Hematopoietic multipotent progenitor cell treated with erythropoietin and hydrocortisone succinate and interleukin-3 and kit ligand, for 8 days (in vitro differentiated cells): ENCODE measurements at places on chromosomes 6 and 20.
A peak's percentile ranks its signal among the peaks of the same experiment; 100 is the strongest.

DNA sequence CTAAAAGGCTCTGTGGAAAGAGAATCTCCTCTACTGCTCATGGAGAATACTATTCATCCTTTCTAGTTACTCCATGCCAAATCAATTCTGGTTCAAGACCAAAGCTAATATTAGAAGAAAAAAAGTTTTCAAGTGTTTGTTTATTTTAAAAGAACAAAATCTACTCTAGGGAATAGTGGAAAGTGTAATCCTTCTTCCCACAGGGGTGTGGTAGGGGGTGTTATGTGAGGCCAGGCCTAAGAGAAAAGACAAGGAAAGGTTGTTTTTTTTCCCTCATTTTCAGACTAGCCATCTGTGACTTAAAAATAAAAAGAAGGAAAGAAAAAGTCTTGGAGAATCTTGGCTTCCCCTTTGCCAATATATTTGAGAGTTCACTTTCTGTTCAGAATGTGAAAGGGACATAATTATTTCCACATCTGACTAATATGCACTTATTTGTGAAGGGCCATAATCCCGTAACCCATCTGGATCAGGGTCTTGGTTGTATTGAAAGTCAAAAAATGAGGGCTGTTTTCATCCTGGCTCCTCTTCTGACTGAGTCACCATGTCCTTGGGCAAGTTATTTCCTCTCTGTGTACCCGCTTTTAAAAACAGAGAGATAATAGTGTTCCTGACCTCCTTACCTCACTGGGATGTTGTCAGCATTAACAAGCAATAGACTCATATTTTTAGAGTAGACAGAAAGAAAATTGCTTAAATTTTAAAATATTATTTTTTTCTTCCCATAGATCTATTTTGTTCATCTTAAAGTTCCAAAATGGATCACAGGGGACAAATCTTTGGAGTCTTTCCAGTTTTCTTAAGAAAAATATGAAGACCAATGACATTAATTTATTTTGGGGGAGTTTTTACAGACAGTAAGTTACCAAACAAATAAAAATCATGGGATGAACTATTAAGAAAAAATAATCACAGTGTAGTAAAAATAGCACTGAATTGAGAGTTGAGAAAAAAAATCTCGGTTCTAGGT is 233.7 kb downstream of the IBTK start:
- no peak for DNase-seq

- no peak for DNase-seq
Measured at GRCh38 chr6:2558861-2559801, 191.6 kb downstream of the MYLK4 start.

- DNase-seq, result peak; percentile 83
Measured at GRCh38 chr6:52390361-52390727, 28.4 kb downstream of the PAQR8 start.

DNA sequence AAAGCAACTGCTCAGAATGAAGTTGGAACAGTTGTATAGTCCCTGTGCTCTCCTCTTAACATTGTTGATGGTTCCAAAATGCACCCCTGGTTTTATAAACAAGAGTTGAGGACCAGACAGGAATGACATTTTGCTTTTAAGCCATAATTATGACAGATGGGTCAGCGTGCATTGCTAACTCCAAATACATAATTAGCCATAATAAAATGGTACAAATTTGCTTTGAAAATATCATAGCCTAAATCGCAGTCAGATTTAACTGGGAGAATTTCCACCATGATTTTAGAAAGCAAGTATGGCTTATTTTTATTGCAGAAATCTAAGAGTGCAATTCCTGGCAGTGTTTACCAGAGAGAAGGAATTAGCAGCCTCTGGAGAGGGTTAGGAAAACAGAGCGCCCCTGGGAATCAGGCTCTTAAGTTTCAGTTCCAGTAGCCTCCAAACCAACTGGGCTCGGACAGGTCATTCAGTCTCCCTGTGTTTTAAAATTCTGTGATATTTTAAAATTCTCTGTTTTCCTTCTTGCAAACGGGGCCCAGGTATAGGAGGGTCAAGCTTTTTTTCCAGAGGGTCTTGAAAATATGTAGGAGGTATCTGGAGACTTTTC is 302.3 kb downstream of the TBC1D7 start:
- no peak for DNase-seq

DNA sequence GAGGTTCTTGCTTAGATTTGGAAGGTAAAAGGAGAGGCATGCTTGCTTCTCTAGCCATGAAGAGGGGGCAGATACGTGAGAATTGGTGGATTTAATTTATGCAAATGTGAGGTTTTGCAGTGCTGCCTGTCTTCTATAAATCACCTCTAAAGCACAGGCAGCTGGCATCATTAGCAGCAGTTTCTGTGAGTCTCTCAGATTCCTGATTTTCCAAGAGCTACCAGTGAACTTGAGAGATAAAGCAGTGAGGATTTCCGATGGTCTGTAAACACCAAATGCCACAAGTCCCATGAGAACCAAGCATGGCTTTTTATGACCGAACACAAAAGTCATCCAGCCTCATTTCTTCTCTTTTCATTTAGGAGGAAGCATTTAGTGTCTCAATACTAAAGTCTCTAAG is 3.2 kb upstream of the SIRPB2 start:
- DNase-seq, result no peak

DNA sequence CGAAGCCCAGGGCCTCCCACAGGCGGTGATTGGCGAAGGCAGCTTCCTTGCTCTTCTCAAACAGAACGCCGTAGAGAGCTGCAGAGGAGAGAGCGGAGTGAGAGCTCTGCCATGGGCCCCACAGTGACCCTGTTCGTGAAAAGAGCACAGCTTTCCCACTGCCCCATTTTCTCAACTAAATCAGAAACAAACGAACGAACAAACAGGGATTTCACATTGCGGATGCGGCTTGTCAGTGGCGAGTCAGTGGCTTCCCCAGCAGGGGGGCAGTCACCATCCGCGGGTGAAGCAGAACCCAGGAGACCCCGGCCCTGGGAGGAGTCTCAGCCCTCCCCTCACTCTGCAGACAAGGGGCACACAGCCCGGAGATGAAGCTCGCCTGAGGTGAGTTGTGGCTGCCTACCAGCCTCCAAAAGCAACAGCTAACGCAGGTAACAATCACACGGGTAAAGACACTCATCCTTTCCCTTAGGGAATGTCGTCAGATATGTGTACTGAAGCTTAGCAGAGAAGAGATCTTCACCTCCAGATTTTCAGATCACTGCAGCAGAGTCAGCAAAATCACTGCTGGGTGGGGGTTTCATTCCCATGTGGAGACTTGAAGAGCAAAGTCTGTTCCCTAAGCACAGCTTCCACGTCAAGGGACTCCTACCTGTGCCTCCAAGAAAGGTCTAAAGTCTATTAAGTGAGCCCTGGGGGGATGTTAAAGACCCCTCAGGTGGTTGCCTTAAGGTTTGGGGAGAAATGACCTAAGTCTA is 51.2 kb upstream of the GPR31 start:
- DNase-seq, result no peak

GRCh38 chr6:6865611-6866010 is 242.2 kb upstream of the RREB1 start:
- DNase-seq, result peak; percentile 85

- peak; percentile 38 for DNase-seq
Measured at GRCh38 chr6:109059571-109060021, 35.0 kb downstream of the SESN1 start.

- DNase-seq, result no peak
Measured at GRCh38 chr20:48912065-48912464, 9.4 kb upstream of the ARFGEF2 start.

GRCh38 chr6:7143476-7143974 is 35.8 kb downstream of the RREB1 start:
- DNase-seq, result peak; percentile 97

GRCh38 chr6:16789329-16790038 is 28.2 kb upstream of the ATXN1 start:
- no peak for DNase-seq

GRCh38 chr20:43642548-43642947 is 24.4 kb upstream of the MYBL2 start:
- no peak for DNase-seq

DNA sequence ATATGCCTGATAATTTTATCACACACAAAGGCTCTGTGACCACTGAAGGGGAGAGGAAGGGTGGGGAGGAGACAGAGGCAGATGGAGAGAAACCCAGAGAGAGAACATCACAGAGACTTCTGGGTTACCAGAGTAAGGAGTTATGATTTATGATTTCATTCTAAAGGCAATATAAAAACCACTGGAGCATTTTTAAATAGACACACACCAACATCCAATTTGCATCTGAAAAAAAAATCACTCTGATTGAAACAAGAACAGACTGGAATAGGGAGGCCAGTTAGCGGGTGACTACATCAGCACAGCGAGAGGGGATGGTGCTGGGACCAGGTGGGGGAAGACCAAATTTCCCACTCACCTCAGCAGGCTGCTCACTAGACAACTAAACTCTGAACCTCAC is 104.8 kb downstream of the AGPAT4 start:
- no peak for DNase-seq

DNA sequence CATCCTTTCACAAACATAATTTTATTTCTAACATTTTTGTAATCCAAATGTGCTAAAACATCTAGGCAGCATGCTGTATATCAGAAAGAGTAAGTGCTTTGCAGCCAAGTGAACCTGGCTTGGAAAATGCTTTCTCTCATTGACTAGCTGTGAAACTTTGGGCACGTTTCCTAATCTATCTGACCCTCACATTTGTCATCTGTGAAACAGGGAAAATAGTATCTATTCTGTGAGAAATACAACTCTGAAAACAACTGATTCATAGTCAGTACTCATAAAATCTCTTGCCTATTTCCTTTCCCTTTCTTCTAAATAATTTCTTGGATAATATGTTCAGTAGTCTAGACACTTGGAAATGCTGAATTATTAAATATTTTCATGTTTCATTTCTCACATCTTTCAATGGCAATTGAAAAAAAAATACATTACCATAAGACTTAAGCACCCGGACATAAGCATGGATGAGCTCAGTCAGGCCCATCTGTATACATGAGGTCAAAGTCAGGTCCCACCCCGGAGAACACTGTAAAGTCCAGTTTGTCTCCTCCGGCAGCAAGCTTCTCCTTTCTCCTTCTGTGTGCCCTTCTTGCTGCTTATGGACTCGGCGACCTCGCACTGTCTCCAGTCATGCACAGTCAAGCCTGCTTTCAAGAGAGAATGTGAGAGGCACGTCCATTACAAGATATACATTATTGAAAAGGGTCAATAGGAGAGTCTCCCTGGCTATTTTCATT is 455.0 kb upstream of the SOX4 start:
- no peak for DNase-seq

- no peak for DNase-seq
Measured at GRCh38 chr20:22795871-22796270, 211.5 kb upstream of the FOXA2 start.

GRCh38 chr20:51631953-51632352 is 89.4 kb upstream of the NFATC2 start:
- no peak for DNase-seq

GRCh38 chr6:139473731-139474130 is 99.3 kb upstream of the CITED2 start:
- DNase-seq, result peak; percentile 9

- DNase-seq, result peak; percentile 11
Measured at GRCh38 chr6:48535582-48536009, 424.6 kb upstream of the PTCHD4 start.

DNA sequence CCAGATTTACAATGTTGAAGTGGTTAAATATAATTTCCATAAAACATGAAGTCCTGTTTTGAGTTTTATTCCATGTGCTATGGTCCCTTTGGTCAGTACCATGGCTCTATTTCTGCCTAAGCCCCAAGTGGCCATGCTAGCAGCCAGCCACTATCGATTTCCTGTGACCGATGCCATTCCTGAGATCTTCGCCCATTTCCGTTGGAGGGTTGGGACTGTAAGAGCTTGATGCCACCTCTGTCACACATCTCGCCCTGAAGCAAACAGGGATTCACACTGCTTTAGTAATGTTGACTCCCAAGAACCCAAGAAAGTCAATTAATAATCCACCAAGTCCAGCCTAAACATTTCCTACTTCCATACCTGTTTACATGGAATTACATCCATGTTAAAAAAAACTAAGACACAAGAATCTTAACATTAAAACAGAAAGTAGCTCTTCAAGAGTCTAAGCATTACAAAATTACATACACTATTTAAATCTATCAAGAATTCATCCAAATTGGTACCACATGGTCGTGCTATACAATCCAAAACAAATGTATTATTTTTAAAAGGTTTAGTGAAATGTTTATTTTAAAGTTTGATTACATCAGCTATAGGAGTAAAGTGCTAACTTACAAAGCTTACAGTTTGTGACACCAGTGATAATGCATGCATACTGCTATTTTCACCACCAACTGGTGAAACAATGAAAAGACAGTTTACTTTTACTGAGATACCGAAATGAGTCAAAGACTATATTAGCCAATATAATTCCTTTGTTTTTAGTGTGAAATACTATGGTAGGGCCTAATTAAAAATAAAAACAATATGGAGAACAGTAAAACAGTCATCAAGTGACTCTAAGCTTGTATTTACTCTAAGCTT is 2.5 kb downstream of the RBM39 start:
- DNase-seq, result peak; percentile 68

GRCh38 chr20:988272-988671 is 13.8 kb downstream of the RSPO4 start:
- no peak for DNase-seq

- DNase-seq, result no peak
Measured at GRCh38 chr6:30112402-30112994, 392 bp downstream of the TRIM31 start.

DNA sequence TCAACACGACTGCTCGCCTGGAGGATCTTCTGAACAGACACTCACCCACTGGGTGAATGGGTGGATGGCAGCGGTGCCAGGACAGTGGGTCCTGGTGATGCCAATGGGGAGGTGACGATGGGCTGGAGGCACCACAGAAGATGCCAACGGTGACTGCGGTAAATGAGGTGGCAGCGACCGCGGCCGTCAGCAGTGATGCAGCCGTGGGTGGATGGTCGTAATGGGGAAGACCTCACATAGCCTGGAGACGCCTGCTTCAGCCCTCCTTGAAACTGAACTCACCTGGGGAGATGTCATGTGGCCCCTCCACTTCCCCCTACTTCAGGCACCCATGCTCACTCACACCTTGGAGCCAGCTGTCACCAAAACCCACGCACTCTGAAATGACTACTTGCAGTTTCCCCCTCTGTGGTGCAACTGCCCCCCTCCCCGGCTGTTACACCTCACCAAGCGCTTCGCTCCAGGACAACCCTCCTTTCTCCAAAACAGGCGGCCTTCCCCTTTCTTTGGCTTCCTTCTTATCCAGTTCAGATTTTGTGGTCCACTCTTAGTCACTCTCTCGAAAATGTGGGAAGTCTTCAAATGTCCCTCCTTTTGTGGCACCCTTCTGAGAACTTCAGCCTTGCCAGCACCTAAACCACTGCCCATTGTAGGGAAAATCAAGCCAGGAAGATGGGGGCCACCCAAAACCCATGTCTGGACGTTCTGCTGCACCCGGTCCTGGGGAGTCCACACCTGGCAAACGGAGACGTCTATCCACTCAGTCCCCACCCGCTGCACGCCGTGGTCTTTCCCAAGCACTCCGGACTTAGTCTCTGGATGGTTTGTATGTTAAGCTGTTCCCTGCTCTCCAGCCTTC is 10.4 kb upstream of the ABHD16B start:
- DNase-seq, result no peak

- no peak for DNase-seq
Measured at GRCh38 chr6:100353276-100354015, 111.3 kb downstream of the SIM1 start.
